ENCODE measurements at places on chromosomes 11 and 22.
A peak's percentile ranks its signal among the peaks of the same experiment; 100 is the strongest.

- no peak for DNase-seq
These were observed 3.2 kb downstream of the CHKA start for GRCh38 chr11:68117853-68118470.

GRCh38 chr11:75964071-75964470 is 149.1 kb downstream of the UVRAG start:
- DNase-seq, result no peak

DNA sequence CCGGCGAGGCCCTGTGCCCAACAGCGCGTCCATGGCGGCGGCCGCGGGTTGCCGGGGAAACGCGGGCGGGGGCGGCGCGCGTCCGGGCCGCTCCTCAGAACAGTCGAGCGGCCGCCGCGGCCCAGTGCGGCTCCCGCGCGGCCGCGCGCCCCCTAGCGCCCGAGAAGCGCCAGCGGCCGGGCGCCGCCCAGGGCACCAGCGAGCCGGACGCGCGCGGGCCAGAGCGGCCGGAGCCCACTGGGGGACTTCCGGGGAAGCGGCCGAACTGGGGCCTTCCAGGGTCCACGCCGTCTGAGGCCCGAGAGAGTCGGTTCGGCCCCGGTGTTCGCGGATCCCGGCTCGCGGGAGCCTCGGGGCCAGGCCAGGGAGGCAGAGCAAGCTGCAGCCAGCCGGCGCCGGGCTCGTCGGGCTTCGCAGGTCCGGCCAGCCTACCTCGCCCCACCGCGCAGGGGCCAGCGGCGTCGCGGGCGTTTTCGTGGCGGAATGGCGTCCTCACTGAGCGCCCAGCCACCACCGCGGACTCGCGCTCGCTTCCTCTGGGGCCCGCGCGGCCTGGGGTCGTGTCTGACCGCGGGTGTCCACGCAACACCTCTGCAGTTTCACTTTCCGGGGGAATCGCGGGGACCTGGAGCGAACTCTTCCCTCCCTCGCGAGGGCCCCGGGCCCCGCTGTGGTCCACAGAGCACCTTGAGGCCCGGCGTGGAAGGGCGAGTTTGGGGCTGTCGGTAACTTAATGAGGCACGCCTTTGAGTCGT is at the start of gene DENND6B:
DENND6B (minus strand) TSS at position 57 of the 755 bp plus-strand sequence; CDS start at position 33, 24 bp downstream.
- peak; percentile 87 for DNase-seq

DNA sequence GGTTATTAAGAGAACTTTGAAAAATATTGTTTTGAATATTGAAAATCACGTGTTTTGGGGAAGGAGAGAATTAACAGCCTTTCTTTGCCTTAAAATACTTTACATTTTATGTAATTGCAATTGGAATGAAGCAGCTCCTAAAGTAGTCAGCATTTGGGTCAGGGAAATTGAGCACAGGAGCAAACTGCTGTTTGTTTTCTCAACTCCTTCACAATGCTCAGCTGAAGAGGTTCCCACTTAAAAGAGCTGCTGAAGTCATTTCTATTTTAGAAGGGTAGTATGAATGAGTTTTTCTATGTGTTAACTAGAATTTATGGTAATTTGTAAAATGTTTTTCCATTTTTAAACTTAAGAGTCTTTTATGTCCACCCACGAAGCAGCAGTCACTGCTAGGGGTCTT is 8.1 kb upstream of the UCP2 start:
- DNase-seq, result no peak

DNA sequence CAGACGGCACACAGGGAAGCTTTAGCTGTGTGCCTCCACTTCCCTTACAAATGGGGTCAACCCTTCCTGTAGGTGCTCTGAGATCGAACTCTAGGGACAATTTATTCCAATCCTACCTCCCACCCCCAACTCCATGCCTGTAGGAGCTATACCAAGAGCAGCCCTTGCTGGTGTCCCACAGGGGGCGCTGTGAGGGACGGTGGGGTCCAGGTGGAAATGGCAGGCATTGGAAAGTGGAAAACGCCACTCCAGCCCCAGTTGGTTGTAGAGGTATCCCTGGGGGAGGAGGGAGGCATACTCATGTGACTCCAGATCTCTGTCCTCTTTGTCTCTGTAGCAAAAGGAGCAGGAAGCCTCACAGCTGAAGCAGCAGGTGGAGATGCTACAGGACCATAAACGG is 161.3 kb downstream of the MYO18B start:
- no peak for DNase-seq

DNA sequence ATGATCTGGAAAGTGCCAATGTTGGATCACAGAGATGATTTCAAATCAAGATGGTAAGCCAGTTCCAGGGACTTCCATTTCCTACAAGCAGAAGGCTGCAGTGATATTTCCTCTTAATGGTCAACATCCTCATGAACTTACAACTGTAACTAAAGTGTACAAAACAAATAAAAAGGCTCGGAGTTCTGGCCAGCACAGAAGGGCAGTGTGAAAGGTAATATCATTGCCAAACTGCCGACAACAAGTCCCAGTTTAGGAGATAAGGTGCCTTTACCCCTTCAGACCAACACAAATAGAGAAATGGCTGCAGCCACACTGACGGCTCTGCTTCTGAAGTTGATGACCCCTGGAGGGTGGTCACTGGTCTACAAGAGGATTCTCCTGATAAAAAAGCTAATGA is 91.1 kb downstream of the ETS1 start:
- no peak for DNase-seq
